NCI-H1417 (cell line): ENCODE measurements at places on chromosomes 5 and 9.

- DNase-seq = no peak
Observed at GRCh38 chr5:110872963-110873362, 134.2 kb downstream of the SLC25A46 start.

GRCh38 chr5:147472664-147473475, 37.0 kb downstream of the DPYSL3 start:
- no peak for DNase-seq

- DNase-seq = peak; percentile 82
Observed at GRCh38 chr9:127931092-127931881, 710 bp upstream of the PIP5KL1 start.

DNA sequence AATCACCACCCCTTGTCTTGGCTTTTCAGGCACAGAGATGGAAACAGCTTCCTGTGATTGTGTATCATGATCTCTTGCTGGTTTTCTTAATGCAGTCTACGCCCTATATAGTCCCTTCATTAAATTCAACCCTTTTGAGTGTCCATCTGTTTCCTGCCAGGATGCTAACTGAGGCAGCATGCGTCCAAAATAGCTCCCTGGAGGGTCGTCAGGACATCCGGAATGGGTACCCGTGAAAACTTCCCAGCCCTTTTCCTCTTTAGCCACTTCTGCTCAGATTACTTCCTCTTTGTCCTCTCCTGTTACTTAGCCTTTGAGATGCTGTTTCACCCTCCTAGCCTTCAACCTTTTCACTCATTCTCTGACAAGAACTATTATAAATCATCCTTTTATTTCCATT, 79.8 kb upstream of the KLF9 start:
- DNase-seq = no peak

DNA sequence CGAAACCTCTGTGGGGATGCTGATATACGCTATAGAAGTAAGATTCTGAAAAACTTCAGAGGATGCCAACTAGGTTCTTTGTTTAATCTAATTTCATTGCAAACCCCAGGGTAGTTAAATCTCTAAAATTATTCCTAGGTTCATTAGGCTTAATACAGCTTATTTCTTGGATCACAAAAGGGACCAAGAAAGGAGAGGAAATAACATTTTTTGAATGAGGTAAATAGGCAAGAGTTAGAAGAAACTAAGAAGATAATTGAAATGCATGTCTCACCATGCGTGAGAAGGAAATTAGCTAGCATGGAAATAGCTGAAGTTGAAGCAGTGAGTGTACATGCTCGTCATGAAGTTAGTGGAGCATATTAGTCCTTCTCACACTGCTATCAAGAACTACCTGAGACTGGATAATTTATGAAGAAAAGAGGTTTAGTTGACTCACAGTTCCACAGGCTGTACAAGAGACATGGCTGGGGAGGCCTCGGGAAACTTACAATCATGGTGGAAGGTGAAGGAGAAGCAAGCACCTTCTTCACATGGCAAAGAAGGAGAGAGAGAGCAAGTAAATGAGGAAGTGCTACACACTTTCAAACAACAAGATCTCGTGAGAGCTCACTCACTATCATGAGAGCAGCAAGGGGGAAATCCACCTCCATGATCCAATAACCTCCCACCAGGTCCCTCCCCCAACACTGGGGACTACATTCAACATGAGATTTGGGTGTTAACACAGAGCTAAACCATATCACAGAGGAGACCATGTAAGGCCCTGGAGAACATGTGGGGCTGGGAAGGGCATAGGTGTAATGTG, 125.1 kb upstream of the OSMR start:
- no peak for DNase-seq

- DNase-seq = no peak
Observed at GRCh38 chr9:93132946-93133680, 938 bp downstream of the NINJ1 start.

DNA sequence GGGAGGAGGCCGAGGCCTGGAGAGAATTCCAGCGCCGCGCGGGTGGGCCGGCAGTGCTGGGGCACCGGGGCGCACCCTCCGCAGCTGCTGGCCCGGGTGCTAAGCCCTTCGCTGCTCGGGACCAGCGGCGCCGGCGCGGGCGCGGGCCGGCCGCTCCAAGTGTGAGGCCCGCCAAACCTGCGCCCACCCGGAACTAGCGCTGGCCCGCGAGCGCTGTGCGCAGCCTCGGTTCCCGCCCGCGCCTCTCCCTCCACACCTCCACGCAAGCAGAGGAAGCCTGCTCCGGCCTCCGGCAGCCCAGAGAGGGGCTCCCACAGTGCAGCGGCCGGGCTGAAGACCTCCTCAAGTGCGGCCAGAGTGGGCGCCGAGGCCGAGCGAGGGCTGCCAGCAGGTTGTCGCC, 7.7 kb upstream of the SRFBP1 start:
- no peak for DNase-seq

DNA sequence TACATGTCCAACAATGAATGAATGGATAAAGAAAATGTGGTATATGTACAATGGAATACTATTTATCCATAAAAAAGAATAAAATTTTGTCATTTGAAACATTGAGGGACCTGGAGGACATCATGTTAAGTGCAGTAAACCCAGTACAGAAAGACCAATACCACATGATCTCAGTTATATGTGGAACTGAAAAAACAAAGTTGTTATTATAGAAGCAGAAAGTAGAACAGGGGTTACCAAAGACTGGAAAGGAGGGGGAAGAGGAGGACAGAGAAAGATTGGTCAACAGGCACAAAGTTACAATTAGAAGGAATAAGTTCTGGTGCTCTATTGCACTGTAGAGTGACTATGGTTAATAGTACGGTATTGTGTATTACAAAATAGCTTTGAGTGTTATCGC, 233.8 kb downstream of the SEMA6A start:
- no peak for DNase-seq

DNA sequence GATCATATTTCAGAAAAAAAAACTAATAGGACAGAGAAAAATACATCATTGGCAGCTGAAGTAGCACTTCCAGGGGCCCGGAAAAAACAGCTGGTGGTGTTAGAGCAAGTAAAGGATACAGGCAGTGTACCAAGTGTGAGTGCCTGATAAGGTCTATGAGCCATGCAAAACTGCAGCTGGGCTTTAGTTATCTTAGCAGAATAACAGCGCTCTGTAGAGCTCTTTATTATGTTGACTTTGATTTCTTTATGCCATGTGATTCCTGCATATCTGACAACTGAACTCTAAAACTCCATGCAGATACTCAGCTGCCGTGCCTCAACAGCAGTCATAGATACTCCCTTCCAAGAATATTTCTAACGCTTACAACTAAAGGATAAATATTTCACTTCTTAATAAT, 119.5 kb downstream of the CAAP1 start:
- DNase-seq = no peak

GRCh38 chr9:98491828-98492227, 216.9 kb downstream of the GABBR2 start:
- DNase-seq = no peak

- DNase-seq = peak; percentile 43
Observed at GRCh38 chr9:21326526-21327139, 8.6 kb downstream of the KLHL9 start.

DNA sequence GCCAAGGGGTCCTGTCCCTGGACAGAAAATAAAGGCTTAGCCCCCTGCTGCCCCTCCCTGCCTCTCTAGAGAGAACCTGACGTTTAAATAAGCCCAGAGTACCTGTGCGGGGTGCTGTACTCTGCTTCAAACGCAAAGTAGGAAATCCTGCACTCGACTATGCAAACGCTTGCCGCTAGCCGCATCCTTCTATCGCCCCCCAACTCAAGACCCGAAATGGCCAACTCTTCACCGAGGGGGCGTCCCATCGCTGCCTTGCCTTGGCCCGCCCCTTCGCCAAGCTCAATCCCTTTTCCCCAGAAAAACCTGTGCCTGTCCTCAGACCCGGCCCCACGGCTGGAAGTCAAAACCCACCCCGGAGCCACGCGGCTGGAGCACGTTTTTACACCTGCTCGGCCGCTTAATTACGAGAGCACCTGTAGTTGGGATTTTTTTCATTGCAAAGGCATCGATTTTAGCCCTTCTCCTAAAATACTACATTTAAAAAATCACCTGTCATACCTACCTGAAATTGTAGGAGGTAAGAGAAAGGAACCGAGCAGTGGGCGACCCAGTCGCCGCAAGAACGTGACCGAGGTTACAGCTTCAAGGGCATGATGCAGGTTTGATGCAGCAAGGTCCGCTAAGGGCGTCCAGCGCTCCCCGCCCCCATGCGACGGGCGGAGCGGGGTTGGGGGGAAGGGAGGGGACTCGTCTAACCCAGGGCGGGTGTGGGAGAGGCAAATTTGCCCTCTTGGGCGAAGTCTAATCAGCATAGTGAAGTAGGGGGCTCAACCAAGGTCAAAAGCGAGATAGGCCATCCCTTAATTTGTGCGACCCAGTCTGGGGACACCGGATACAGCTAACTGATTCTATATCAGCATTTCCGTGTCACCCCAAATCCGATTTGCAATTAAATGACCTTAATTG, 3.5 kb downstream of the ELAVL2 start:
- no peak for DNase-seq

GRCh38 chr5:115465431-115465830, 79.1 kb downstream of the FEM1C start:
- DNase-seq = no peak

DNA sequence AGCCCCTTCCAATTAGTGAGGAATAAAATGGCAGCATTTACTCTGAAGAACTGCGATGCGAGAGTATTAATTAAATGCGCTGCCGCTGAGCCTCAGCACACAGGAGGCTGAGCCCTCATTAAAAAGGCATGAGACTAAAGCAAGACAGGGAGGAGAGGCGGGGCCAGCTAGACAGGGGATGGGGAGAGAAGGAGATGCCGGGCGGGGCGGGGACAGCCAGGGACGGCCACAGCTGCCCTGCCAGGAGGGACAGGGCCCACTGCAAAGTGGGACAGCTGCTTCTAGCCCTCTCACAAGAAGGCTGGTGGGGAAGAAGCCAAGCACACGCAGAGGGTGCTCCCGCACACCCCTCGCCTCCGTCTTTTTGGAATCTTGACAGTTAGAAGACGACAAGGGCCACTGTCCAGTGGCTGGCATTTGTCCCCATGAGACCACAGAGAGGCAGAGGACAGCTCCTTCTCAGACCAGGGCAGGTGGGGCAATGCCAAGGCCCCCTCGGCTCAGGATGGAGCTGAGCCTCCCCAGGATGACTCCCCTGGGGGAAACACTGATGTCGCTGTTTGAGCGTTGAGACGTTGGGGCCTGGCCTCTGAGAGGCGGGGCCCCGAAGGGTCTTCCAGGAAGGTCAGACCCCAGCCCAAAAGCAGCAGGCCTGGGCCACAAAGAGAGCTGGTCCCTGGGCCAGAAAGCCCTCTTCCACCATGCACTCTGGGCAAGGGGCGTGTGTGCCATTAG, 26.9 kb downstream of the ADAMTS2 start:
- no peak for DNase-seq

GRCh38 chr9:4309806-4310205, 9.9 kb upstream of the GLIS3 start:
- DNase-seq = no peak

DNA sequence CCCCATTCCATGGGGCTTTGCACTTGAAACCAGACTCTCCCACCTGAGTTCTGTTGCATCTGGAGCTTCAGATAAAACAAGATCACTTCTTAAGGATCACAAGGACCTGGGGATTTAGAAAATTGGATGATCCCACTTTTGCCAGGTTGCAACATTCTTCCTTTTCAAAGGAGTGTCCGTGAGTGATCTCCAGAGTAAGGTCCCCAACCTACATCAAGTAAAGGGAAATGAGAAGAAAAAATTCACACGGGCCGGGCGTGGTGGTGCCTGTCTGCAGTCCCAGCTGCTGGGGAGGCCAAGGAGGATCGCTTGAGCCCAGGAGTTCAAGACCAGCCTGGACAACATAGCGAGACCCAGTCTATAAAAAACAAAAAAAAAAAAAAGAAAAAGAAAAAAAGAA, 41.2 kb upstream of the COL5A1 start:
- no peak for DNase-seq

GRCh38 chr5:8340739-8341344, 471.9 kb downstream of the MTRR start:
- peak; percentile 62 for DNase-seq

- DNase-seq = no peak
Observed at GRCh38 chr9:95139126-95139525, 178.4 kb downstream of the FANCC start.

- peak; percentile 16 for DNase-seq
Observed at GRCh38 chr9:87324613-87325194, 173.0 kb upstream of the DAPK1 start.

GRCh38 chr5:78500871-78501270, 140.5 kb downstream of the SCAMP1 start:
- DNase-seq = no peak

DNA sequence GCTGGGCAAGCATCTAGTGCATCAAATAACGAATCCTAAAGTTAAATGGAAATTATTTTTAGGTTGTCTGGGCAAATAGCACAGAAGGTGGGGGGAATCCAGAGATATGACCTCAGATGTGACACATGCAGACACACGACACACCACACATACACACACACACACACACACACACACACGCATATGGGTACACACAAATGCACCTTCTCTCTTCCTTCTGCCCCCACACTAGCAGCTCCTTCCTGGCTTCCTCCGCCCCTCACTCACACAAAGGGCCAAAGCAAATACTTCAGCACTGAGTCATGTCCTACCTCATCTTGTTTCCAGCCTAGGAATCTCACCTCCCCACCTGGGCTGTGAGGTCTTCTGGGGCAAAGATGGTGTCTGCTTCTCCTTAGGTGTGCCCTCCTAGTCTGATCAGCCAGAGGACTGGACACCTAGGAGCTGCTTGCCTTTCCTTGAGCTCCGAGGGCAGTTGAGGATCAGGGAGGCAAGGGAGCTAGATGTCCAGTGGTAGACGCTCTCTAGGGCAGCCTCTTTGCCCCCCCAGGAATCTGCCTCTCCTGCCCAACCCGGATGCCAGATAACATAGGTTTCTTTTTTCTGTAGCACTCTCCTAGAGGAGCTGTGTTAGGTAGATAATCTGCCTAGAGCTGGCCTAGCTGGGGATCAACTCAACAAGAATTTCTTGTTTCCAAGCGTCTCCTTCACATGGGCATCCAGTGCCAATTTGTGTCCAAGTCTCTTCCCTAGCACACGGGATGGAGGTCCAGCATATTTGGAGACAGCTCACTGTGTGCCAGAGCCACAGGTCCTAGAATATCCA, 14.3 kb upstream of the JADE2 start:
- DNase-seq = no peak

- no peak for DNase-seq
Observed at GRCh38 chr9:119091074-119091473, 278.2 kb downstream of the BRINP1 start.

DNA sequence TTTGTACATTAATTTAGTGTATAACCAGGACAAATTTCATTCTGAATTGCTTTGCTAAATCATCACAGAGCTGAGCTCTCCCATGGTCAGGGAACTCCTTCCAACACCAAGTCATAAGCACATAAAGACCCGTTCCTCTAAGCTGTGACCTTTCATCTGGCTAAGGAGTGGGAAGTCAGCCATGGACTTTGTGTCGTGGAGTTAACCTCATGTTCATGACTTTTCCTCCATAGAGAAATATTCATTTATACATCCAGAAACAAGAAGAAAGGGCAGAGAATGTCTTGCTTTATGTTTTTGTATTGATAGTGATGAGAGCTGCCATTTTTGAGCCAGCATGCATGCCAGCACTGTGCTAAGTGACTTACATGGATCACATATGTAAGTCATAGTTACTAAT, 97.5 kb downstream of the INIP start:
- no peak for DNase-seq

GRCh38 chr5:73312872-73313510, 135.6 kb downstream of the FOXD1 start:
- DNase-seq = no peak

- no peak for DNase-seq
Observed at GRCh38 chr5:45672271-45672670, 23.9 kb downstream of the HCN1 start.
